ENCODE measurements at places on chromosomes 7 and 10.

- DNase-seq, result peak; percentile 23
These were observed 666 bp downstream of the SMKR1 start for GRCh38 chr7:129502708-129503685.

DNA sequence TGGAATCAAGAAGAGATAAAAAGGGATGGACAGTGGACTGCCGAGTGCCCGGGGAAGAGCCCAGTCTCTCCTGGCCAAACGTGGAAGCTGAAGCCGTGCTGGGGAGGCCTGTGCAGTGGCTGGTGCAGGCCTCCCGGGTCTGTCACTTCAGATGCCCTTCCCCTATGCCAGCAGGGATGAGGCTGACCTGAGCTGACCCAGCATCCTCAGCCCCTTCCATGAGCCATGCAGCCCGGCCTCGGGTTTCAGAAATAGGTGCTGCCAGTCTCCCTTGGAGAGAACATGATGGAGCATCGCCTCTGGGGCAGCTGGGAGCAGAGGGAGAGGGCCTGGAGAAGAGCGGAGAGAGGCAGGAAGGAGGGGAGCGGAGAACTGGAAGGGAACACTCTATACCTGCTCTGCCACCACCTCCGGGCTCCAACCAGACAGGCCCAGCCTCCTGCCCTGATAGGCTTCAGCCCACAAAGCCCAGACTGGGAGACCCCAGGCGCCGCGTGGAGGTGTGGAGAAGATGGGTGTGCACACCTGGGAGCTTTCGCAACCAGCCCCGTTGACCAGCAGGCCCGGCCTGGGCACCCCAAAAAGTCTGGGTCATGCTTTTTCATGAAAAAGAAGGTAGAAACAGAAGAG lies 68.6 kb upstream of the PPP2R2D start:
- no peak for DNase-seq

- DNase-seq, result no peak
These were observed 18.9 kb downstream of the CHRM2 start for GRCh38 chr7:136887317-136887716.

DNA sequence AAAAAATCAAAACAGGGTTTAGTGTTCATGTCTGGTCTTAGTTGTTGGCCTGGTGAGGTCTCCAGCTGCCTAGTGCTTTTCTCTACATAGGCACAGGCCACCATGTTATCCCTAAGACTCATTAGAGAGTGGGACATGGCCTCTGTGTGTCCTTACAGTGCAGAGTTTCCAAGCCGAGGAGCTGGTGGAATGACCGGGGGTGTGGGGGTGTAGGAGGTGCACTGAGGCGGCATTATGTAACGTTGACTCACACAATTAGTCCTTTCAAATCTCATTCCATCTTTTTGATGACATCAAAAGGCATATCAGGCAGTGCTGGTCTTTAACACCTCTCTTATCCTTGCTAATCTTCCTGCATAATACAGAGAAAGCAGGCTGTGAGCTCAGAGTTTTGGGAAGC lies 71.3 kb downstream of the MTPN start:
- no peak for DNase-seq

DNA sequence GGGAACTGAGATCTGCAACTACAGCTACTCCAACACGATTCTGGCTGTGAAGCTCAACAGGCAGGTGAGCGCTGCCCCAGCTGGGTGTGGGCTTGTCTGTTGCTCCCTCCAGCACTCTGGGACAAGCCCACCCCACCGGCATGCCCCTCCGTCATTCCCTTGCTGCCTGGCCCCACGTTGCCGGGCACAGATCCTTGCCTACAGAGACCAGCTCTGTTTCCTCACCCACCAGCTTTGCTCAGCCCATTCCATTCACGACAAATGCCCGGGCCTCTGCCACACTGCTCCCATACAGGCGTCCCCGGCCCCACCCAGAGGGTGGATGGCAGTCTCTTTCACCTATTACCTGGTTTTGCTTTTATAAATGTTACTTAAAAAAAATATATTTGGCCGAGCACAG lies 24.6 kb downstream of the WIPI2 start:
- DNase-seq, result no peak

DNA sequence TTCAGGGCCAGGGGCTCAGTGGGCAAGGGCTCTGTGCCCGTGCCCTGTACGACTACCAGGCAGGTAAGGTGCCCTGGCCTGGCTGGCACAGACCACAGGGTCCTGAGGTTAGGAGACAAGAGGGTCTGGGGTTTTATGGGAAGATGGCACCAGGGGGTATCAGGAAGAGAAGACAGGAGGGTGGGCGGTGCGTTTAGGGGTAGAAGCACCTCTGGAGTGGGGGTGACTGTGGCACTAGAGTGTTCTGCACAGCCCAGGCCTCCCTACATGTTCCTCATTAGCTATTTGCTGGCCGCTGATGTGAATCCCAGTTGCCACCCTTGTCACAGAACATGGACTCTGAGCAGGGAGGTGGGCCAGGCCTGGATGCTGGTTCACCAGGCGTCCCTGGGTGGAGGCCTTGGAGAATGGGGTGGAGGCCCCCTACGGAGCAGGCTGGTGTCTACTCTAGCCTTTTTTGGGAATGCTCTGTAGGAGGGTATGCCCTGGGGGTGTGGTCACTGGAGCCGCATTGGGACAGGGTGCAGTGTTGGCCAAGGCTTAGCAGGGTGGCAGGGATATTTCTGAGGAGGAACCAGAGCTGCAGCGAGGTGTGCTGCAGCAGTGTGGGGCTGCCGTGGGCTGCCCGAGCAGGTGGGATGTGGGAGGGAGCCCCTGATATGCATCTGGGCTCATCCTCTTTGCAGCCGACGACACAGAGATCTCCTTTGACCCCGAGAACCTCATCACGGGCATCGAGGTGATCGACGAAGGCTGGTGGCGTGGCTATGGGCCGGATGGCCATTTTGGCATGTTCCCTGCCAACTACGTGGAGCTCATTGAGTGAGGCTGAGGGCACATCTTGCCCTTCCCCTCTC lies 5.0 kb downstream of the PGAM2 start:
- no peak for DNase-seq

DNA sequence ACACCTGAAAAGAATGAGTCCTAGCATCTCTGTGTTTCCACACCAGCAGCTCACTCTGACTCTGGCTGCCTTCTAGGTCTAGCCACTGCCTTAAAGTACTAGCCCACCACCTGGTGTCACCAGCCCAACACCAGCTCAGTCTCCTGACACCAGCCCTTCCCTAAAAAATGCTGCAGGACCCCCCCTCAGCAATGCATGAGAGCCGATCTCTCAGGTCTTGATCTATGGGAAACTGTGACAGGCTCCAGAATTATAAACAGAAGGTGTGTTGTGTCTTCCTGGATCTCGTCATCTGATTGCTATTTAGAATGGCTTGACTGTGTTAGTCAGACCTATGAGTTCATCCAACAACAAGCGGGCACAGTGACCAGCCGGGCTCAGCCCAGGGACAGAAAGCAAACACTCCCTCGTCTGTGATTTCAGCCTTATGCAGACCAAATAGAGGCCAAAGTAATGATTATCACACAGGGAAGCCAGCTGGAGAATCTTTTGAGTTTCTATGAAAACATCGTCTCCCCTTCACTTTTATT lies 66.6 kb downstream of the CUBN start:
- no peak for DNase-seq

- peak; percentile 50 for DNase-seq
These were observed 1.1 kb downstream of the EGFR start for GRCh38 chr7:55019691-55020465.

- DNase-seq, result no peak
These were observed 27.3 kb upstream of the HERPUD2 start for GRCh38 chr7:35722054-35722849.

DNA sequence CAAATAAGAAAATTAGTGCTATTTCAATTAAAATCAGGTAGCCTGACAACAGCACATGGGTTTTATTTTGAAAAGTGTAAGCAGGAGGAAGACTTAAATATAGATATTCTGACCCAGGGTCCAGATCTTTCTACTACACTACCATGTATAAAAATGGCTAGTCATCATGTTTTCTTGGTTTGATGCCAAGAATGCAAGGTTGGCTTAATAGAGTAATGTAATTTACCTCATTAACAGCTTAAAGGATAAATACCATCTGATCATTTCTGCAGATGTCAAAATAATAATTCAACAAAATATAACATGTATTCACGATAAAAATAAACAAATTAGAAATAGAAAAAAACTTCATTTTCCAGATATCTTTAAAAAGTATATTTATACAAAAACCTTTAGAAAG lies 39.4 kb downstream of the FRMD4A start:
- no peak for DNase-seq

DNA sequence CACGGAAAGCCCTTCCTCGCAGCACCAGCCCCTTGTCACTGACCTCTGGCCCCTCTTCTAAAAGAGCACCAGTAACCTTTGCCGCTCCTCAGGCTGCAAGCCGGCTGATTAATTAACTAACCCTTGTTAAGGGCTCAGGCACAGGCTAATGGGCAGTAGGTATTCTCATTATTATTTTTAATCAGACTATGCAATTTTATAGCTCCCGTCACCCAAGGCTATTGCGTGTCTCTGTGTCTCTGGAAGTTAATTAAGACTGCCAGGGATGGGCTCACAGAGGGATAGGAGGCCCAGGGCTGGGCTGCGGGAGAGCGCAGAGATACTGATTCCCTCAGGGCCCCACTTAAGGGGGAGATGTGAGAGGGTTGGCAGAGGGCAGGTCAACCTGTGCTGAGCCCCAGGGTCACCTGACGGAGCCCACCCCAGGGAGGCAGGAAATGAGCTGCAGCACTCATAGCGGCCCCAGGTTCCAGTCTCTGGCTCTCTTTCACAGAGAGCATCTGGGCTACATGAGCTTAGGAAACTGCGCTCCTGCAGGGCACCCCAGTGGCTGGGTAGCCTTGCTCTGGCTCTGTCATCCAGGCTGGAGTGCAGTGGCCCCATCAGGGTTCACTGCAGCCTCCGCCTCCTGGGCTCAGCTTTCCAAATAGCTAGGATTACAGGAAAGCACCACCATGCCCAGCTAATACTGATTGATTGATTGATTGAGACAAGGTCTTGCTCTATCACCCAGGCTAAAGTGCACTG lies 92.2 kb upstream of the LRRC4 start:
- no peak for DNase-seq

DNA sequence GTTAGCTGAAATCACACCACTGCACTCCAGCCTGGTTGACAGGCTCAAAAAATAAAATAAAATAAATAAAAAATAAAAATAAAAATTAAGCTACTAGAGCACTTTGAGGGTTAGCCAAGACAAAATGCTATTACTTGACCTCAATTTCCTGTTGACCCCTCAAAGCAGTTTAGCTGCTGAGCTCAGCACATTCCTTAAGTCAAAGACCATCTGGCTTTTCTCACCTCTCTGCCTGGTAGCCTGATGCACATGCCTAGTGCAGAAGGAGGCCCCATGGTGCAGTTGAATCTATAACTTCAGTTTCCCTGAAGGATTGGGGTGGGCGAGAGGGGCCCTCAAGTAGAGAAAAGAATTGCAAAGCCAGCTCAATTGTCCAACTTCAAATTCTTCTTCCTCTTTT lies 211.1 kb upstream of the GALNT17 start:
- DNase-seq, result no peak

GRCh38 chr7:28237363-28237762 lies 56.8 kb upstream of the JAZF1 start:
- no peak for DNase-seq

DNA sequence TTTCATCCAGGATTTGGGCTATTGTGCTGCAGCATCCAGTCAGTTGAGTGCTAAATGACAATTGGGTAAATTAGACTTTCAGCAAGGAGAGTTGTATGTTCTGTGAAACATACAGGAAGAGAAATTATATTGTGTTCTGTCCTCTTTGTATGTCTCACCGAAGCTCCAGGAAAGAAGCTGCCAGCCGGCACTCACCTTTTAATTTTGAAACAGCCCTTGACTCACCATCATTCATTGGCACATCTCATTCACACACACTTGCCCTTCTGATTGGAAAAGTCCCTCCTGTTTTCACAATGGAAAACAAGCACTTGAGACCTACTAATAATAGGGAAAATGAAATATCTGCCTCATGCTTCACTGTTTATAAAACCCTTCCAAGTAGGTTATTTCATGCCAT lies 495.6 kb downstream of the RPS24 start:
- DNase-seq, result no peak

DNA sequence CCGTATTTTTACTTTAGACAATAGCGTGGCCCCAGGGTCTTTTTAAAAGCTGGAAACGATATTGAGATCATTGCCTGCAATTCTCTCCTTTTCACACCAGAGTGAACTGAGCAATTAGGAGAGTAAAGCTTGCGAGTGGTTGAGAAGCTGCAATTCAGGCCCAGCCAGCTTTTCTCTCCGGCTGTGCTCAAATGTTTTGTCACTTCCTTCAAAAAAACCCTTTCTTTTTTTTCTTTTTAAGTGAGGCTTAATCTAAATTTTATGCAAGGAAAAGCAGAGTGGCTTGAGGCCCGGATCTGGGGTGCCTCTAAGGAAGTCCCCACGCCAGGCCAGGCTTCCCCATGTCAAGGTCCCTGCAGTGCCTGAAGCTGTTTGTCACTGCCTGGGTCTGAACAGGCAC lies 433.9 kb downstream of the GLRX3 start:
- DNase-seq, result no peak

DNA sequence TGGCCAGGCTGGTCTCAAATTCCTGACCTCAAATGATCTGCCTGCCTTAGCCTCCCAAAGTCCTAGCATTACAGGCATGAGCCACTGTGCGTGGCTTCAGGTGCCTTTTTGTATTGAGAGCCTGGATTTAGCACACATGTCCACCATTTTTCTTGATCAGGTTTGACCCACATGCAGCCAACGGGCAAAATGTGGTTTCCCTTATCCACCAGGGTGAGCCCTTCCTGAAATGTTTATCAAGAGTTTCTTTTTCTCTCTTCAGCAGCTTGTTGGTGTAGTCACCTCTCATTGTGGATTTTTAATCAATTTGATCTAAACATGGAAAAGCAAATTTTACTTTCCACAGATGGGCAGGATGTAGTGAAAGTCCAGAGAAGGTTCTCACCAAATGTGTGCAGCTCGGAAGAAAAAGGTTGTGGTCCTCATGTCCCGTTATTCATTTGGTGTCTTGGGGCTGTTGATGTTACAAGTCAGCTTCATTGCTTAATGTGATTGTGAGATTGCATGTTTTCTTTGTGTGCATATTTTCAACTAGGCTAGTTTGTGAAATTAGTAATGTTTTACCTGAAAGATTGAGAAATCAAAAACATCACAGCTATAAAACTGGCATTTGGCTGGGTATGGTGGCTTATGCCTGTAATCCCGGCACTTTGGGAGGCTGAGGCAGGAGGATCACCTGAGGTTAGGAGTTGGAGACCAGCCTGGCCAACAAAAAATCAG lies 28.9 kb downstream of the GUSB start:
- no peak for DNase-seq

GRCh38 chr7:74709880-74710671 lies 52.6 kb downstream of the GTF2I start:
- DNase-seq, result no peak

- no peak for DNase-seq
These were observed 66.5 kb downstream of the GNAT3 start for GRCh38 chr7:80445351-80445750.

DNA sequence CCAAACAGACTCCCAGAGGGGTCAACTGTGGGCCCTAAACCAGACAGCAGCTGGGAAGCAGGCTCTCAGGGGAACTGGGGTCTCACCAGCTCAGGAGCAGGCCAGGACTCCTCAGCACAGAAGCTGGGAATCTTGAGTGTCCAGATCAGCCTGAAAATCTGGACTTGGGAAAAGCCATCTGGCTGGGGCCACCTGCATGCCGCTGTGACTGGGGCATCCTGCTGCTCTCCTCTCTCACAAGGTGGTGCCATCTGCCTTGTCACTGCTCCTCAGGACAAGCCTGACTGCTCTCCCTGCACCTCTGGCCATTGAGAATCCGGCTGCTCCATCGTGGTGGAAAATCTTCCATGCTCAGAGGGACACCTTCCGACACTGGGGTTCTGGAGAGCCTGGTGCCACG lies 141.4 kb downstream of the PLPP4 start:
- DNase-seq, result no peak

- no peak for DNase-seq
These were observed 13.1 kb upstream of the SLC26A3 start for GRCh38 chr7:107816011-107816566.
